ENCODE measurements at places on chromosomes 3 and 15. TPM values are rescaled to one million over a fixed set of nuclear protein-coding genes. Genes with fewer than 3 reads are reported as not detected.
A peak's percentile ranks its signal among the peaks of the same experiment; 100 is the strongest.

DNA sequence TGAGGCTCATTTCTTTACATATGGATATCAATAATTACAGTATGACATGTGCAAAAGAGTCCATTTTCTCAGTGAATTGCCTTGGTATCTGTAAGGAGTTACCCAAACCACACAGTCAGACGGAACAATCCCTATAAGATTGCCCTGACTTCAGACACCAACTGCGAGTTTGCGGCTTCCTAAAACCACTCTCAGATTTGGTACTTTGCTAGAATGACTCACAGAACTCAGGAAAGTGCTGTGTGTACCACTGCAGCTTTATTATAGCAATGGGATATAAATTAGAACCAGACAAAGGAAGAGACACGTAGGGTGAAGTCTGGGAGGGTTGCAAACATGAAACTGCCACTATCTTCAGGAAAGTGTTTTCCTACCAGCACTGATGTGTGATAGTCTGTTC is 45.8 kb upstream of the ATP13A3 start:
- no peak for DNase-seq

- DNase-seq: no peak
Observed at GRCh38 chr15:101134780-101135179, 117.1 kb downstream of the CHSY1 start.

GRCh38 chr15:101206176-101206591 is 45.7 kb downstream of the CHSY1 start:
- peak; percentile 55 for DNase-seq

- no peak for DNase-seq
Observed at GRCh38 chr3:150602426-150603152, 532 bp upstream of the SELENOT start.

DNA sequence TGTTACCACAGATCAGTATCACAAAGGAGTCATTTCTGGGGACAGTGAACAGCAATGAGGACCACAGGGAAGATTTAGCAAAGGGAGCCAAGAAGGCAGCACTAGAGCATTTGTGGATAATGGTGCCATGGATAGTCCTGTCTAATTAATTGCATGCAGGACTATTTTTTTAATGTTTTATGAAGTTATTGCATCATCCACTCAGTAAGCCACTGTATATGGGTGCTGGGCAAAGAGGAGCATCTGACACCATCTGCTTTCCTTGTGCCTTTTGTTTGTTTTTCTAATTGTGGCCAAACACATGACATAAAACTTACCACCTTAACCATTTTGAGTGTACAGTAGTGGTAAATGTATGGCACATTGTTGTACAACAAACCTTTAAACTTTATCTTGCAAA is 301.1 kb upstream of the LRRFIP2 start:
- no peak for DNase-seq

GRCh38 chr3:106813742-106814141 is 563.5 kb upstream of the CCDC54 start:
- DNase-seq: no peak

- no peak for DNase-seq
Observed at GRCh38 chr3:34237946-34238345, 439.5 kb downstream of the PDCD6IP start.

- peak; percentile 93 for DNase-seq
Observed at GRCh38 chr3:172606021-172606420, 82.8 kb upstream of the TNFSF10 start.

DNA sequence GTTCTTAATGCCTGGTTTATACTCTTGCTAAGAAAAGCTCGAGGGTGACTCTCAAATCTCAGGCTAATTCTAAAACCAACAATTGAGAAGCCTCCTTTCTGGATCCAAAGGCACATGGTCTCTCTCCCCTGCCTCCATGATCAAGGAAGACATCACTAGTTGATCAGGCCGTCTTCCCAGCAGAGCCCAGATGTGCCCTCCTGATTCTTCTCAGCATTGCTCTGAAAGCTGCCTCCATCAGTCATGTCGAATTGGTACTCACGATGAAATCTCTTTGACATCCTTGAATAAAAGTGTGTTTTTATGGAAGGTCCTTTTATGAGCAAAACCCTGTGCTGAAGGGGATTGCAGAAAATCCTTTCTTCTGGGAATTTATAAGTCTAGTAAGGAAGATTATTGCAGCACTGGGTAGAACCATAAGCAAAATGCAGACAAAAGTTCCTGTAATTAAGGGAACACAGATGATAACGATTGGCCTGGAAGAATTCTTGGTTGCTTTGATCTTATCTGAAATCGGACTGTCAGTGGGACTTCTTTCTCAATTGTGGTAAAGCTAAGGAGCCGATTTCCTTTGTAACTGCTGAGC is 345.9 kb downstream of the PTPRG start:
- DNase-seq: no peak

DNA sequence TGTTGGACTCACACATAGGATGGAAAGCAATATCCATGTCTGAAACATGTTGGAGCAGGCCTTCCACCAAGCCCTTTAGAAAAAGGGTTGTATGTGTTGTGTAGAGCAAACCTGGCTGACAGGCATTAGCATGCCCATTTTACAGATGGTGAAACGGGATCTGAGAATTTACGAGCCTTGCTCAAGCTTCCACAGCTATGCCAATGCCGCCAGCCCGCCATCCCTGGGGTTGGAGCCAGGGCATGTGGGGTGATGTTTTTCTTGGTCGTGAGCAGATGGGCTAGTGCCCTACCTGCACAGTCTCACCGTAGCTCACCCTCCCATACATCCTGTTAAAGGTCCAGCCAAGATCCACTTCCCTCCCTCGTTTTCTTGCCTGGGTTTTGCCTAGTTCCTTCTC is 97.5 kb upstream of the TLE3 start:
- no peak for DNase-seq

- no peak for DNase-seq
Observed at GRCh38 chr3:12179441-12179840, 20.7 kb upstream of the TIMP4 start.

- no peak for DNase-seq
Observed at GRCh38 chr15:35007397-35007796, 19.3 kb upstream of the ZNF770 start.

- no peak for DNase-seq
Observed at GRCh38 chr15:80186066-80186465, 33.3 kb downstream of the FAH start.

DNA sequence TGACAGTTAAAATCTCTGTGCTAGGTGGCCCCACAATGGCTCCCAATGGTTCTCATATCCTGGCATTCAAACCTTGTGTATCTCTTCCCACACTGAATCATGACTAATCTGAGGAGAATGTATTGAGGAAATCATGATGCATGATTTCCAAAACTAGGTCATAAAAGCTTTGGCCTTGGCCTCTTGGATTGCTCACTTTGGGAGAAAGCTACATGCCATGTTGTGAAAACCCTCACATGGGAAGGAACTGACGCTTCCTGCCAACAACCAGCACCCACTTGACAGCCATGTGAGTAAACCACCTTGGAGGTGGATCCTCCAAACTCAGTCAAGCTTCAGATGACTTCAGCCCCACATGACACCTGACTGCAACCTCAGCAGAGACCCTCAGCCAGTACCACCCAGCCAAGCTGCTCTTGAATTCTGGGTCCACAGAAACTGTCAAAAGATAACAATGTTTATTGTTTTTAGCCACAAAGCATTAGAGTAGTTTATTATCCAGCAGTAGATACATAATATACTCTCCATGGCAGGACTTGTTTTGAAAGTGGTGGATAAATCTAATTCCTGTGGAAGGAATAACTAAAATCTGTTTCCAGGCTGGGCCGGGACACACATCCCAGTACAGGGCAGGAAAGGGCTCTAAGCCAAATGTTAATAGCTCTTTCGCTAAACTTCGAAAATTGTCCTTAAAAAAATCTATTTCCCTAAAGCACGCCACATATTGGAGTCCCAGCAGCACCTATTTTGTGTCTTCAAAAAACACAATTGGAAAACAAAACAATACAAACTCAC is 1.0 kb upstream of the ZNF620 start:
- peak; percentile 100 for DNase-seq

The LRRC31 gene
- 1.2 TPM for total RNA-seq

The SYNPR gene
- total RNA-seq: not detected

The HRG gene
- total RNA-seq: not detected

The ARPP21 gene
- total RNA-seq: not detected

The LMAN1L gene
- not detected for total RNA-seq
